ENCODE measurements at places on chromosomes 1 and 21.

DNA sequence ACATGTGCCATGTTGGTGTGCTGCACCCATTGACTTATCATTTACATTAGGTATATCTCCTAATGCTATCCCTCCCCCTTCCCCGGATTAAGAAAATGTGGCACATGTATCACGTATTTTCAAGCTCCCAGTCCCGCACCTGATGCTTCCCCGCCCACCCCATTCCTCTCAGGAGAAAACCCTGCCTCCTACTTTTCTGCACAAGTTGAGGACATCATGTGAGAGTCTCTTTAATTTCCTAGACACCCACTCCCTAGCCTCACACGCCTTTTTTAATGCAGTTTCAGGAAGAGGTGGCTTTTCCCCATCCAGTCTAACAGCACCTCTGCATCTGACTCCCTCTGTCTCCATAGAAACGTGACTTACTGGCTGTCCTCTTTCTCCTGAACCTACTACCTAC lies 58.2 kb upstream of the GOLT1A start:
- no peak for DNase-seq

DNA sequence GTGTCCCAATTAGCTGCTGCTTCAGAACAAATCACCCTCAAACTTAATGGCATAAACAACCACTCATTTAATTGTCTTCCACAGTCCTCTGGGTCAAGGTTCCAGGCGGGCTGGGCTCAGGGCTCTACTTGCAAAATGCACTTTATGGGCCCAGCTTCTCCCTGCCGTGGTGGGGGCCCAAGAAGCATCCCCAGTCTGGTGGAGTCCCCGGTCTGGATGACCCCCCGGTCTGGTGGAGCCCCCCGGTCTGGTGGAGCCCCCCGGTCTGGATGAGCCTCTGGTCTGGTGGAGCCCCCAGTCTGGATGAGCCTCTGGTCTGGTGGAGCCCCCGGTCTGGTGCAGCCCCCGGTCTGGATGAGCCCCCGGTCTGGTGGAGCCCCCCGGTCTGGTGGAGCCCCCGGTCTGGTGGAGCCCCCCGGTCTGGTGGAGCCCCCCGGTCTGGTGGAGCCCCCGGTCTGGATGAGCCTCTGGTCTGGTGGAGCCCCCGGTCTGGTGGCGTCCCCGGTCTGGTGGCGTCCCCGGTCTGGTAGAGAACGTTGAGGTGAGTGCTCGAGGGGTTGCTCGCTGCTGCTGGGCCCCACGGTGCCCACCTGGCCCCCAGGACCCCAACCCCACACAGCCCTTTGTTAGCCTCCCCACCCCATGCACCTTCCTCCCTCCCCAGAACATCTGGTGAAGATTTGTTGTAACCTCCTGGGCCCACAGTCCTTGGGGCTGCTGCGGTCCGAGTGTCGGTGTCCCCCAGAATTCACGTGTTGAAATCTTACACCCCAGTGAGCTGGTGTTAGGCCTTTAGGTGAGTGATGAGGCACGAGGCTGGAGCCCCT lies 33.8 kb downstream of the POFUT2 start:
- DNase-seq = no peak

- no peak for DNase-seq
These were observed 29.6 kb downstream of the ZNF691 start for GRCh38 chr1:42876009-42876408.

DNA sequence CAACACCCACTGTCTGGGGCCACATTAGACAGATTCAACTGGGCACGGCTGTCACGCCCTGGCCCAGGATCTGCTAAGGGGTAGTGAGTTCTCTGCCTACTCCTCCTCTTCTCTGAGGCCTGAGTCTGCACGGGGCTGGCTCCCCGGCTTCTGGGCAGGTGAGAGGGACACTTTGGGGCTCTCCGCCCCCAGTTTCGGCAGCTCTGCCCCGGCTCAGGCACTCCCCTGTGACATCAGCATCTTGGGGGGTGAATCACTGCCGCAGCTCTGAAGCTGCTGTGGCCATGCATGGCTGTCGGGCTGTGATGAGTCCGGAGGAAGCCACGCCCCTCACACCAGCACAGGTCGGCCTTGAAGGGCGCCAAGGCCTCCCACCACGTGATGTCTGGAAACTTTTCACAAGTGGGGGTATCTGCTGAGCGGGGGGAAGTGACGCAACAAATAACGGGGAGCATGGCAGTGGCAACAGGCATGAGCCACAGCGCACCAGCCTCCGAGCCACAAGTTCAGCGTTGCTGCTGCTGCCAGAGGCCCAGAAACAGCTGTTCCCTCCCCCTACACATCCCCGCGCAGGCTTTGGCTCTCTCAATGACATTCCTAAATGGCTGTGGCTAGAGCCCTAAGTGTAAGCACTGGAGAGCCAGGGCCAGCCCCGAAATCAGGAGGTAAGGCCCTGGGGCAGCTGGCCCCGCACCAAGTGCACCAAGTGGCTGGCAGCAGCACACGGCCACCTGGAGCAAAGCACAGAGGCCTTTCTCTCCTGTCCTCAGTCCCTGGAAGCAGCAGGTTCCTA lies 26.3 kb downstream of the ZBTB17 start:
- no peak for DNase-seq

GRCh38 chr1:27951396-27951795 lies 8.4 kb upstream of the XKR8 start:
- DNase-seq = no peak

GRCh38 chr1:90356101-90356500 lies 361.0 kb downstream of the BARHL2 start:
- no peak for DNase-seq

DNA sequence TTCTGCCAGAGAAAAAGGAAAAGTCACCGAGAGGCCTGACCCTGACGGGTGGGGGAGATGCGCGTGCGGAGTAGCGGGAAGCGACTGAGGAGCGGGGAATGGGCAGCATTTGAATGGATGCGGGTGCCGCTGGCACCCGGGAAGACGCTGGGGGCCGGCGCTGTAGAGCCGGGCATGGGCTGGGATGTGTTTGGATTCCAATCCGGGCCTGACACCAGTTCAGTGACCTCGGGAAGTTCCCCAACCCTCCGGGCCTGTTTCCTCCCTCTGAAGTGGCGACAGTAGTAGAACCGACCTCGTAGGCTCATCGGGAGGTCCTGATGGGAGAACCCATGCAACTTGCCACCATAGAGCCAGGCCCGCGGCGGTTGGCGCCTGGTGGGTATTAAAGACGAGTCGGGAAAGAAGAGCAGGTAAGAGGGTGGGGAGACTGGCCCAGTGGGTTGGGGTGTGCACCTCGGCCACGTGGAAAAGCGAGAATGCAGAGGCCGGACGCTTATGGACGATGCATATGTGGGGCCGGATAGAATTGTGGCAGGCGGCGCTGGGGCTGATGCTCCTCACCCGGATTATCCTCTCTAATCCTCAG lies 642 bp upstream of the SLC16A1 start:
- no peak for DNase-seq

GRCh38 chr1:210624722-210625121 lies 296.0 kb downstream of the HHAT start:
- no peak for DNase-seq

All from naive B cell (primary cell).